Astrocyte of the hippocampus (primary cell): ENCODE measurements at places on chromosomes 6 and 20.

GRCh38 chr6:142356201-142356883 is 54.5 kb downstream of the ADGRG6 start:
- no peak for DNase-seq

DNA sequence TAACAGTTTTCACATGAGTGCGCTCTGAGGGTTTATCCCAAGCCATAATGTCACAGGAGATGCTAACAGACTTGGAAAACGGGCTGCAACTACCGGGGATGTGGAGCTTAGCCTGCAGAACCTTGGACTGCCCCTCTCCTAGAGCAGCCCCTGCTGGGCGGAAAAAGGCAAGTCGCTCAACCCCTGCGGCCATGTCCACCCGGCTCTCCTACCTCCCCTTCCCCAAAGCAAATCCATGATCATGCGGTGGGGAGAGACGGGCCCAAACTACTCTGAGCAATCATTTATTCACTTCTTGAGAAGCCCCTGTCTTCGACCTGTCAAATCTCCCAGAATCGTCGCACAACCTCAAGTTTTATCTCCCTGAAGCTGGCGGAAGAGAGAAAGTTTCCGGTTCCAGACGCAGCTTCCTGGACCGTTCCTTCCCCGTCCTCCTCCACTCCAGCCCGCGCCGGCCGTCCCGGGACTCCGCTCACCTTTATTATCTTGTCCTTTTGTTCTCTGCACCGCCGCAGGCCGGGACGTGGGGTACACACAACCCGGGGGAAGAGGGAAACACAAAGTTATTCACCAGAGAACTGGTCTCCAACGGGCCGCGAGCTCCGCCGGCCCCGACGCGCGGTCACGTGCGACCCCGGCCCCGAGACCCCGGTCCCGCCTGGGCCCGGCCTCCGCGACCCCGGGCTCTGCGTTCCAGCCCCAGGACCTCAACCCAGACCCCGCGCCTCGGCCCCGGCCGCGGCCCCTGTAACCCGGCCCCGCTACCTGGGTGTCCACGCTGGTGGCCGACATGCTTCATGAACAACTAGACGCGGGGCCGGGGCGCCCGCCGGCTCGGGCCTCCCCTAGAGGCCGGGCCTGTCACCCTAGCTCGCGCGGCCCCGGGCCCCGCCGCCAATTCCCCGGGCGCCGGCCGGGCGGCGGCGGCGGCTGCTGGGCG is 560 bp downstream of the YTHDF1 start:
- peak; percentile 78 for DNase-seq

GRCh38 chr6:53330137-53330536 is 18.6 kb downstream of the ELOVL5 start:
- no peak for DNase-seq

DNA sequence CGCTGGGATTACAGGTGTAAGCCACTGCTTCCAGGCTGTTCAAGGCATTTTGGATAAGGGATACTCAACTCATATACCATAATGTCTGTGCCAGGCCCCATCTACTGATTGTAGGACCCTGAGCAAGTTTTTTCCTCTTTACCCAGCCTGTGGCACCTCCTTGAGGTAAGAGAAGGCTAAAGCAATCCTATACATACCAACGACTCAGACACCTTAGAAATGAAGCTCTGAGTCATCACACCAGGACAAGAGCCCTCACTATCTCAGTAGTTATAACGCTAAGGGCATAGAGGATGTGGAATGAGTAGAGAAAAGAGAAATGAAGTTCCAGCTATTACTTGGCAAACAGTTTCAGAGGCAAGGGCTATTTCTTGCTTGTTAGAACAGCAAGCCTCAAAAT is 16.9 kb downstream of the NDRG3 start:
- peak; percentile 37 for DNase-seq

GRCh38 chr6:169227116-169227515 is 26.5 kb downstream of the THBS2 start:
- DNase-seq: no peak
